Right renal cortex interstitium (tissue), 3 donors: ENCODE measurements at places on chromosomes 4 and X. TPM values are rescaled to one million over a fixed set of nuclear protein-coding genes. Genes with fewer than 3 reads are reported as not detected.

Gene XPNPEP2
- 101 TPM for polyA plus RNA-seq

Gene NPFFR2
- polyA plus RNA-seq = 1.6 TPM

Gene PDCL2
- polyA plus RNA-seq = not detected

Gene TRAM1L1
- 18.1 TPM for polyA plus RNA-seq

Gene ADGRA3
- polyA plus RNA-seq = 60.7 TPM

Gene TRPC3
- 1.3 TPM for polyA plus RNA-seq

Gene NPY5R
- polyA plus RNA-seq = 4.6 TPM

Gene F11
- 4.1 TPM for polyA plus RNA-seq

Gene ITGB1BP2
- polyA plus RNA-seq = 1.2 TPM

Gene GPC4
- 22.9 TPM for polyA plus RNA-seq

Gene PLP1
- polyA plus RNA-seq = 5.9 TPM

Gene CT45A3
- not detected for polyA plus RNA-seq

Gene TLR6
- 0.74 TPM for polyA plus RNA-seq

Gene SCOC
- 161 TPM for polyA plus RNA-seq

GRCh38 chr4:88908003-88908402 lies 149.0 kb downstream of the FAM13A start:
- DNase-seq = no peak

- DNase-seq = no peak
Observed at GRCh38 chr4:26255989-26256388, 64.8 kb upstream of the RBPJ start.

- DNase-seq = no peak
Observed at GRCh38 chr4:10083861-10084641, 32.5 kb downstream of the WDR1 start.

- DNase-seq = no peak
Observed at GRCh38 chr4:10153161-10153560, 36.6 kb upstream of the WDR1 start.

DNA sequence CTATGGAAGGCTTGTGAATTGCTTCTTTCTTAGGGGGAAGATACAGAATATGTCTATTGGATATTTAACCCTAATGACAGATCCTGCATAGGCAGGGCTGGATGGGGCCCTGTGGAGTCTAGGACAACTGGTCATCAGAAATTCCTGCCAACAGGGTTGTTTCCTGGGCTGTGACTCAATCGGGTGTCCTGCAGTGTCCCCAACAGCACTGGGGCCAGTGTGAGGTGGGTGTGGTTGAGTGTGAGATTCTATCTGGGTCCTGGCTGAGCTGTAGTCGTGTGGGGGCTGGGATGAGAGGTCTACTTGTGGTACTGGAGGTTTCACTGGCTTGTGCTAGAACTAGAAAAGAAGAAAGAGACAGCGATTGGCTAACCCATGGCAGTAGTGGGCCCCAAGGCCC lies 87.3 kb upstream of the WDR1 start:
- no peak for DNase-seq

DNA sequence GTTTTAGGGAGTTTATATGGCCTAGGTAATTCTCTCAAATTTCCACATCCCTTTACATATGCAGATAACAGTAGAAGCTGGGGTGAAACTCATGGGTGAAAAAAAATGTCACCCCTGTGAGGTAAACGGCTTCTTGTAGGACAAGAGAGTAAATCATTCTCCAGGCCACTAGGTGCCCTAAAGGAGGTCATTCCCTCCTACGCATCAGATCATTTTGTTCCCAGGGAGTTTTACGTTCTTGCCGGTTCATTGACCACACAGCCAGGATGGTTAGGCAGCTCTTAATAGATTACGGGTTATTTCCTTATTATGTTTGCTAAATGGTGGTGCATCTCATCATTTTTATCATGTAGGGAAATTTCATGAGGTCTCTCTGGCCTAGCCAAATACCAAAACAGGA lies 225.8 kb upstream of the NOCT start:
- peak; percentile 45 for DNase-seq

DNA sequence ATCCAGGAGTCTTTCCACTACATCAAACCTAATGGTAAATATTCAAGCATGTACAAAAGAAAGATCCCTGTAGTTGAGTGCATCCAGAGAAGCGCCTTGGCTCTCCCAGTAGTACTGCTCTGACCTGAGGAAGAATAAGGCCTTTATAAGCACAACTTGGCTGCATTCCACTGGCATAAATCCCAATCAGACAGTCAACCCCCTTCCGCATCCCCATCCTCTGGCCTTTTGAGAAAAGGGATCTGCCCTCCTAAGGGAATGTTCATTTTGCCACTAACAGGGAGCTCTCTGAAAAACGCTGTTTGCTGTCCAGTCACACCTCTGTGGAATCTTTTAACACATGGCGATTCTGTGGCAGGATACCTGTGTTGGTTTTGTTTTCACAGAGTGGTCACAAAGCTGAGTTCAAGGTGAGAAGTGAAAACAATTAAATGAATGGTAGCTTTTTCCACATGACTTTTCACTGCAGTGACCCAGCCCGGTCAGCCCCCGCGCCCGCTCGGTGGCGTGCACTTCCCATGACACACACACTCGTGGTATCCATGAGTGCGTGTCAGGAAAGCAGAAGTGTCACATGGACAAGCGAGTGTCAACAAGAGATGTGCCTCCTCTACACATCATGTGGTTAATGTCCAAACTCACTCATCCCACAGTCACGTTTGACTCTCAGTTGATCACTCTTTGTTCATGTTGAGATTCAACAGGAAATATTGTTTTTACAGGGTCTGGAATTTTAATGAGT lies 112.2 kb upstream of the ENPP6 start:
- DNase-seq = no peak

DNA sequence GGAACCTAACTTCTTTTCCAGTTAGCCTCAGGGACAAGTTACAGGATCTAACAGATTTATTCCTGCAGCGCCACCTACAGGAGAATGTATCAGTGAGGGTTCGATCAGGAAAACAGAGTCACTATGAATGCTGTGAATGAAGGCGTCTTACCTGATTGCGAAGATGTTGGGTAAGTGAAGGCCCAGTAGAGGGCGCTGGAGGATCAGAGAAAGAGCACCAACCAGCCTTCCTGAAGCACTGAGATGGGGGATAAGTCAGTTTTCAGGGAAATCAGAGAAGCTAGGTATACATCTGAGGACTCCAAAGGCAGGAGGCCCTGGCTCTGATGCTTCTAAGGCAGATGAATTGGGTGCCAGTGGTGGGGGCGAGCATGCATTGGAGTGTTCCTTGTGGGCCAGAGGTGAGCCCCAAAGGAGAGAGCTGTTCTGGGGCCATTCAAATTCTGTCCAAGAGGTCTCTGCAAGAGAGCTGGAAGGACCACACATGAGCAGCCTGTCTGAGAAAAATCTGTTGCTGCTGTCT lies 169.9 kb upstream of the AADAT start:
- DNase-seq = peak; percentile 87

GRCh38 chrX:24260842-24261550 lies 52.9 kb downstream of the SUPT20HL2 start:
- no peak for DNase-seq

DNA sequence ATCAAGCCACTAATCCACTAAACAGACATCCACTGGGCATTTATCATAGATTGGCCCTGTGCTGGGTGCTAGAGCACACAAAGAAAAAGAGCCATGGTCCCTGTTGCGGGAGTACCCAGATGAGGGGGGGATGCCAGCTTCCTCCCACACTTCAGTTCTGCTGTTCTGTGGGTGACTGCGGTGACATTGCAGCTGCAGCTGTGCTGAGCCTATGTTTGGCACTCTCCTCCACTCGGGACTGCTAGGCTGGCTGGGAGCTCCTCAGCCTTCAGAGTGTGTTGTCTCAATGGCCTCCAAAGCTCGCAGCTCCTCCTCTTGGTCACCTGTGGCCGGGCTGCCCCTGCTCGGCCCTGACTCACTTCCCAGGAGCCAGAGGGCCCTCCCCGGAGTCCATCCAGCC lies 173.2 kb downstream of the CLCN4 start:
- no peak for DNase-seq

GRCh38 chr4:36574816-36575215 lies 293.4 kb downstream of the DTHD1 start:
- no peak for DNase-seq

GRCh38 chr4:151323667-151324066 lies 1.7 kb downstream of the SH3D19 start:
- no peak for DNase-seq

DNA sequence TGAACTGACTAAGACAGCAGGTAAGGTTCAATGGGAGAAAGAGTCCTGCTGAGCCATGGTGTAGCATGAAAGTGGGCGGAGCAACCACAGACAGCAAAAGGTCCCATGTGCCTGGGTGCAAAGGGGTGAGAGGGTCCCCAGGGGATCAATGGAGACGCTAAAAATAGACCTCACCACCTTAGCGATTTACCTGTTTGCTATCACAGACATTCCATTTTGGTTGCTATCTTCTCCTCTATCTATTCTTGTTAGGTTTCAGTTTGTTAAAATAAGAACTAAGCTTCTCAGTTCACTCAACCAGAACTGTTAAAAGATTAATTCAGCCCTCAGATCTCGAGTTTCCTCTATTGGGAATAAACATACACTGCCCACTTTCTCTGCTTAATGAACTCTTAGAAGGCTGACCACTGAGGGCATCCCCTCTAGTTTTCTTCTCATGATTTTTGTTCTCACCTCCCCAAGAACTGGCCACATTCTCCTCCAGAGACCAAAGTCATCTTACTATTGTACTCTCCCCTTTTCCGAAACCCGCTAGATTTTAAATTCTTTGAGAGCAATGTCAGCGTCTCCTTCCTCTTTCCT lies 136.7 kb downstream of the PARM1 start:
- DNase-seq = no peak

- no peak for DNase-seq
Observed at GRCh38 chr4:107721436-107722100, 1.5 kb upstream of the PAPSS1 start.

- DNase-seq = no peak
Observed at GRCh38 chr4:169885893-169886292, 128.1 kb upstream of the HPF1 start.

- DNase-seq = no peak
Observed at GRCh38 chr4:67886281-67886680, 2.5 kb upstream of the TMPRSS11D start.

- DNase-seq = no peak
Observed at GRCh38 chr4:68871809-68872642, 56.2 kb downstream of the UGT2B10 start.

- DNase-seq = no peak
Observed at GRCh38 chrX:9821572-9821971, 35.3 kb downstream of the SHROOM2 start.

GRCh38 chr4:156085100-156085499 lies 131.4 kb upstream of the CTSO start:
- no peak for DNase-seq

- no peak for DNase-seq
Observed at GRCh38 chr4:174334628-174335027, 50.9 kb downstream of the CEP44 start.

DNA sequence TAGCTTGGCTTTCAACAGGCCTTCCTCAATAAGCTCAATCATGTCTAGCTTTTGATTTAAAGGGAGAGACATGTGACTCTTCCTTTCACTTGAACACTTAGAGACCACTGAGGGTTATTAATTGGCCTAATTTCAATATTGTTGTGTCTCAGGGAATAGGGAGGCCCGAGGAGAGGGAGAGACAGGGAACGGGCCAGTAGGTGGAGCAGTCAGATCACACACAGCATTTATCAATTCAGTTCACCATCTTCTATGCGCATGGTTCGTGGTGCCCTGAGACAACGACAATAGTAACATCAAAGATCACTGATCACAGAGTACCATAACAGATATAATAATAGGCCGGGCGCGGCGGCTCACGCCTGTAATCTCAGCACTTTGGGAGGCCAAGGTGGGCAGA lies 17.8 kb downstream of the ZNF81 start:
- DNase-seq = no peak

GRCh38 chr4:15695240-15695699 lies 7.6 kb upstream of the BST1 start:
- no peak for DNase-seq

DNA sequence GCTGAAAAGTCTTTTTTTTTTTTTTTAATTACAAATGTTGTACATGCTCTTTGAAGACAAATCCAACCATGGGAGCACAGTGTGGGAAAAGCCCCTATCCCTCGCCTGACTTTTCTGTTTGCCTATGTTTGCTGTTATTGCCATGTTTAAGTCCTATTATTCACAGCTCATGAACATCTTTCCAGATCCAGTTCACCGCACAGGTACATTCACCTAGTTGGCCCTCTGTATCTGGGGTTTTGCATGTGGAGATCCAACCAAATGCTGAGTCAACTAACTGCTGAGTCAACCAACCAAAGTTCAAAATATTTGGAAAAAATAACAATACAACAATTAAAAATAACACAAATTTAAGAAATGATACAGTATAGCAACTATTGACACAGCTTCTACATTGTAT lies 100.1 kb upstream of the CLNK start:
- no peak for DNase-seq
